ENCODE measurements at places on chromosomes 7 and 10. TPM values are rescaled to one million over a fixed set of nuclear protein-coding genes. Genes with fewer than 3 reads are reported as not detected.

The EIF5AL1 gene
- 0.75 TPM for total RNA-seq

The SEMA4G gene
- total RNA-seq = 2.6 TPM

The PIP gene
- not detected for total RNA-seq

The MOGAT3 gene
- not detected for total RNA-seq

The KCNMA1 gene
- total RNA-seq = 143 TPM

The PLEKHS1 gene
- not detected for total RNA-seq

The INA gene
- not detected for total RNA-seq

The BAZ1B gene
- 45.5 TPM for total RNA-seq

DNA sequence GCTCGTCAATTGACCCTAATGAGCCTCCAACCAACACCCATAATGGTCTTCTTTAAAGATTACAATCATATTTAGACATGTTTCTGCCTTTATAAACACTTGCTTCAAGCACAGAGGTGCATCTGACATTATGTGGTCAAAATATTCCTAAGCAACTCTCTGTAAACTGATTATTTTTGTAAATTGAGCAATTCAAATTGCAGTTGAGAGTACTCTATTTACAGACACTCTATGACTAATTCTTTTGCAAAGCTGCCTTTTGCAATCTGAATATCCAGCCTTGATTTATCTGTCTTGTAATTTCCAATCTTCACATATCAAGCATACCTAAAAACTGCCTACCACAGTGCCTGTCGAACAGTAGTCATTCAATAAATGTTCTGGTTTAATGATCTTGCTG lies 112.0 kb downstream of the PDE1C start:
- H3K36me3 ChIP-seq = no peaks in the 10 kb centered on the region
- DNase-seq = no peak
- H3K27ac ChIP-seq = peak overlapping the region; percentile 59

GRCh38 chr7:70354409-70355169 lies 756.3 kb downstream of the AUTS2 start:
- H3K4me1 ChIP-seq = no peaks in the 10 kb centered on the region
- H3K27me3 ChIP-seq = no peaks in the 10 kb centered on the region
- H3K4me3 ChIP-seq = no peak overlapping the region

DNA sequence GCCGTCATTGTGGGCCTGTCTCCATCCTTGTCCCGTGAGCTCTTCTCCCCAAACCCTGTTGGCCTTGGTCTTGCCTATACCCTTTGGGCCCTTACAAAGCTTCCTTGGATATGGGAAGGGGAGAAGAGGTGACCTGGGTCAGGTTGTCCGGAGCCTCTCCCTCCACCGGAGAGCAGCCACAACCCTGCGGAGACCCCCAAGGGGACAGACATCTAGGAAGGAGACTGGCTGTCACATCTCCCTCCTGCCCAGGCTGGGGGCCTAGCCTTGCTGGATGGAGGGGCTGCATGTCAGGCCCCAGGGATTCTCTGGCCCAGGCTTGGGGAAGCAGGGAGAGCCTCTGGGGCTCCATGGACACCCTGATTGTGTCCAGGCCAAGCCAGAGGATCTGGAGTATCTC lies 11.8 kb downstream of the NACAD start:
- H3K4me3 ChIP-seq = no peak overlapping the region
- no peak for DNase-seq
- no peaks in the 10 kb centered on the region for H3K4me1 ChIP-seq
- H3K36me3 ChIP-seq = no peaks in the 10 kb centered on the region
- H3K27me3 ChIP-seq = no peaks in the 10 kb centered on the region
- H3K27ac ChIP-seq = no peak overlapping the region

GRCh38 chr10:44008270-44008916 lies 359.7 kb upstream of the ZNF32 start:
- H3K27me3 ChIP-seq = no peaks in the 10 kb centered on the region
- H3K4me1 ChIP-seq = no peaks in the 10 kb centered on the region
- DNase-seq = peak; percentile 25
- H3K4me3 ChIP-seq = no peak overlapping the region

- H3K27ac ChIP-seq = peak overlapping the region; percentile 48
- H3K4me3 ChIP-seq = peak overlapping the region; percentile 80
Measured at GRCh38 chr10:21534604-21535493, 817 bp downstream of the MLLT10 start.

DNA sequence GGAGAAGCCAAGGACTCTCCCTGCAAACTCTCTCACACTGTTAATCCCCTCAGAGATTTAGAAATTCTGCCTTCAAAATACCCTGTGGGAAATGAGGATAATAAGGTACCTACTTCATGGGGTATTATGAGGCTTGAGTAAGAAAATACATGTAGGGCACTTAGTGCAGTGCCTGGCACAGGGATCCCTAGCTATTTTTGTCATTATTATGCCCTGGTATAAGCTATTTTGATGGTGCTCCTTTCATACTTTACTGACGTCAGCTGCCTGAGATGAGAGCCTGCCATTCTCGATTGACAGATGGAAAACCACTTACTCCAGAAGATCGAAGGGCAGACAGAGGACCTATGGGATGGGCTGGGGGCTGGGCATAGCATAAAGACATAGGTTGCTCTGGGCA lies 30.1 kb downstream of the MKX start:
- no peak overlapping the region for H3K27ac ChIP-seq
- no peak for DNase-seq
- H3K4me1 ChIP-seq = no peaks in the 10 kb centered on the region
- no peaks in the 10 kb centered on the region for H3K27me3 ChIP-seq
- H3K4me3 ChIP-seq = no peak overlapping the region
- no peaks in the 10 kb centered on the region for H3K36me3 ChIP-seq

DNA sequence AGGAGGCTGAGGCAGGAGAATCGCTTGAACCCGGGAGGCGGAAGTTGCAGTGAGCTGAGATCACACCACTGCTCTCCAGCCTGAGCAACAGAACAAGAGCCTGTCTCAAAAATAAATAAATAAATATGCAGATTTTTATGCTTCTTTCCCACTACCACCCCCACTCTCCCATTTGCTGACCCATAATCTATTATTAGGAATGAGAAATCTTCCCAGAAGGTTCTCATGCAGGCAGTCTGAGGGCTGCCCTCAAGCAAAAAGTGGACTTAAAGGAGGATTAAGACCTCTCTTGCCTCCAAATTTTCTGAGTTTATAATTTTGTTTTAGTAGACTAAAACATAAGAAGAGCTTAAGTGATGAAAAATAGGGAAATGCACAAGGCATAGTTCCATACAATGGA lies 85.2 kb upstream of the TOMM7 start:
- DNase-seq = no peak
- H3K27ac ChIP-seq = no peak overlapping the region
- H3K4me1 ChIP-seq = no peaks in the 10 kb centered on the region
- no peaks in the 10 kb centered on the region for H3K36me3 ChIP-seq
- H3K4me3 ChIP-seq = no peak overlapping the region

DNA sequence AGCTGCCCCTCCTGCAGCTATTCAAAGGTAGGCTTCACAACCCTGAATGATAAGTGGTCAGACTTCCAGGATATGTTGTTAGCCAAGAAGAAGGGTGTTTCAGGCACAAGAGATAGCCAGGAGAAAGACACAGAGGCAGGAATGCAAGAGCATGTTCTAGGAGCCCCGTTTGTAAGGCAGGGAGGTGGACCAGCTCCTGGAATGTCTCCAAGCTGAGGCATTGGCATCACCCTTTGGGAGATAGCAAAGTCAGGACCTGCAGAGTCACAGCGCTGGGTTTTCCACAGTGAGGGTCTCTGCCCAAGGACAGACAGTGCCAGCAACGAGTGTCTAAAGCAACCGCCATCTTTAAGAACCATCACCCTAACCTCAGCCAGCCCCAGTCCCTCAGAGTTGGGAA lies 484.5 kb upstream of the ZMIZ1 start:
- no peak overlapping the region for H3K4me3 ChIP-seq
- DNase-seq = no peak
- no peak overlapping the region for H3K27ac ChIP-seq
- no peaks in the 10 kb centered on the region for H3K4me1 ChIP-seq
- H3K27me3 ChIP-seq = peaks cover 58% of the 10 kb centered on the region

- DNase-seq = no peak
- H3K4me3 ChIP-seq = no peak within 1 kb of the TSS
- no peaks in the 10 kb centered on the region for H3K4me1 ChIP-seq
- no peak within 1 kb of the TSS for H3K27ac ChIP-seq
- no peaks in the 10 kb centered on the region for H3K36me3 ChIP-seq
Measured at GRCh38 chr10:48684792-48685623, at the start of gene WDFY4. TSS of gene WDFY4 (plus strand) at chr10:48684873. CDS start at chr10:48709733, 24,860 bp downstream.

GRCh38 chr10:1084011-1084950 lies 28.1 kb downstream of the WDR37 start:
- no peaks in the 10 kb centered on the region for H3K27me3 ChIP-seq
- H3K27ac ChIP-seq = no peak overlapping the region
- no peaks in the 10 kb centered on the region for H3K36me3 ChIP-seq
- no peak overlapping the region for H3K4me3 ChIP-seq
- DNase-seq = no peak

DNA sequence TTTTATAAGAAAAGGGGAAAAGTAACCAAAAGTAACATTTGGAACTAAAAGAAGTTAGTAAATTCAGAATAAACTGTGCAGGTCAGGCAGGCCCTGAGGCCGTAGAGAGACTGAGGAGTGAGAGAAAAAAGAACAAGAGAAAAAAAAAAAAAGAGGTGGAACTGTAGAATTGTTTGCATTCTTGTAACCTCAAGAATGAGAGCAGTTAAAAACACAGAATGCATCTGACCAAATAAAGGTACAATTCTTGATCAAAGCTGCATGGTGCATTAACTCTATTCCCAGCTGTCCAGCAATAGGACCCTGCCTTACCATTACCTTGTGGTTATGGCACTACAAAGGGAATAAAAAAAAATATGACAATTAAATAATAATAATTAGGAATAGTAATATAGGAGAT lies 170.1 kb upstream of the SEMA3A start:
- DNase-seq = peak; percentile 23
- no peak overlapping the region for H3K27ac ChIP-seq
- H3K4me3 ChIP-seq = no peak overlapping the region
- H3K4me1 ChIP-seq = peaks cover 18% of the 10 kb centered on the region

GRCh38 chr7:73885975-73886798 lies 25.2 kb downstream of the TMEM270 start:
- DNase-seq = no peak
- no peaks in the 10 kb centered on the region for H3K4me1 ChIP-seq
- no peak overlapping the region for H3K4me3 ChIP-seq
- no peaks in the 10 kb centered on the region for H3K27me3 ChIP-seq

- no peak for DNase-seq
- no peaks in the 10 kb centered on the region for H3K36me3 ChIP-seq
- H3K27me3 ChIP-seq = no peaks in the 10 kb centered on the region
- H3K4me3 ChIP-seq = no peak overlapping the region
- H3K4me1 ChIP-seq = no peaks in the 10 kb centered on the region
- no peak overlapping the region for H3K27ac ChIP-seq
Measured at GRCh38 chr10:51768886-51769465, 69.6 kb upstream of the CSTF2T start.

Measured in PC-3 (cell line).